ENCODE measurements at places on chromosomes 4 and X.

GRCh38 chrX:120380699-120381098 lies 18.8 kb downstream of the ATP1B4 start:
- no peak for DNase-seq

DNA sequence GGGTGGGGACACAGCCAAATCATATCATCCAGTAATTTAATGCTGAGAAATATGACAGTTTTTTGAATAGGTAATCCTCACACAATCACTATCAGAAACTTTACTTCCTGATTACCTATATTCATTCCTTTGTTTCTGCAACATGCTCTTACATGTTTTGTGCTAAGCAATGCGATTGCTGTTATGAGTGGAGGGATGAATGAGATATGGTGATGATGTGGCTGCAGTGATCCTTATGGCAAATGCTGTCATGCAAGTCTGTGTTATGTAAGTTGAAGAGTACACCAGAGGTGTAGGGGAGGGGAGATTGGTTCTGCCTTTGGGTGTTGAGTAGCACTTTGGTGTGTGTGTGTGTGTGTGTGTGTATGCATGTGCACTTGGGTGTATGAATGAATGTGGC lies 14.6 kb downstream of the HERC3 start:
- DNase-seq = no peak

DNA sequence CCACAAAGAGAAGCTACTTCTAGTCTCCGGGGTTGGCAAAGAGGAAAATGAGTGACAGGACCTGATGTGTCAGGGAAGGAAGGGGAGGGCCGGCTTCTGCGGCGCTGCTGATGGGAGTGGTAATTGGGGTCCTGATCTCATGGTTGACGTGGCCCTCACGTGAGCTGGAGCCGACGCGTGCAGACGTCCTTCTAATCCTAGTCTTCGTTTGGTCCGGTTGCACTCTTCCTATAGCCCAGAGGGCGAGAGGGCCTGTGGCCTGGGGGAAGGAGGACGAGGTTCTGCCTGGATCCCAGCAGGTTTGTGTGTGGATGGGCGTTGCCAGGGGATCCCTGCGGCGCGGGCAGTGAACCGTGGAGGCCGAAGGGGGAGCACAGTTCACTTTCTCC lies at the start of gene ARMCX1:
TSS of gene ARMCX1 (plus strand) at position 186 of the 389 bp plus-strand sequence. CDS start 2,384 bp downstream, outside the sequence.
- peak; percentile 55 for DNase-seq

GRCh38 chr4:176005766-176006165 lies 59.9 kb upstream of the WDR17 start:
- DNase-seq = no peak

DNA sequence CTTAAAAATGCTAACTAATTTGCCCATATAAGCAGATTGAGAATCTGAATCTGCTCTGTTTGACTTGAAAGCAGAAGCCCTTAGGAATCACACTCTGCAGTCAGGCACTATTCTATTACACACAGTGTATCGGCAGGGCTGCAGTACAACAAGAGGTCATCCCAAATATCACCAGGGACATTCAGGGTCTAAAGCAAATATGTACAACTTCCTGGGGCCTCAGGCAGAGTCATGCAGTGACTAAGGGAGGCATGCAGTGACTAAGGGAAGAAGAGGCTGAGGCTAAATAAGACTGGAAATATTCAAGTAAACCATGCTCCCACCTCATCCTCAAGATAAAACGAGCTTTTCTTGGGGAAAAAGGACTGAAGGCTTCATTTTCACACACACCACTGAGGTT lies 20.9 kb downstream of the MAPK10 start:
- no peak for DNase-seq

- DNase-seq = no peak
These were observed 24.0 kb downstream of the CEP44 start for GRCh38 chr4:174307694-174308093.

DNA sequence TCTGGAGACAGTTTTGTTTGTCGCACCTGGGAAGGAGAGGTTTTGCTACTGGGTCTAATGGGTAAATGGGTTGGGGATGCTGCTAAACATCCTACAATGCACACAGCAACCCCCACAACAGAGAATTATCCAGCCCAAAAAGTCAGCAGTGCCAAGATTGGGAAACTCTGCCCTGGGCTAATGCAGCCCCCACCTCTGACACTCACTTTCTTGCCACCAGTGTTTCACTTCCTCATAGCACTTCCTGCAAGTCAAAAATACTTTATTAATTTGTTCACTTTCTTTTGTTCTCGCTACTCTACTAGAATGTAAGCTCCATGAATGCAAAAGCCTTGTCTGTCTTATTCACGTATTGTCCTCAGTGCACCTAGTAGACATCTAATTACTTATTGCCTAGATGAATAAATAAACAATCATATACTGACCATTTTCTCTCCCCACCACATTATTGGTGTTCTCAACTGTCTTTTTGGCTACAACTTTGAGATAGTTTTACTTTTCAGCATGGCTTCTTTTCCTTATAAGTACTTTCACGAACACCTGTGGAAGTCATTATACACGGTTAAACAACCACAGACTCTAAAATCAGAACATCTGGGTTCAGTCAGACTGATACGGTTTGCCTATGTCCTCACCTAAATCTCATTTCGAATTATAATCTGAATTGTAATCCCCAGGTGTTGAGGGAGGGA lies 82.0 kb upstream of the PITX2 start:
- no peak for DNase-seq

GRCh38 chr4:110132816-110133719 lies 65.3 kb downstream of the ELOVL6 start:
- DNase-seq = no peak

- DNase-seq = no peak
These were observed 22.3 kb upstream of the VSIG1 start for GRCh38 chrX:108022491-108023089.

GRCh38 chr4:135573251-135573650 lies 1371.7 kb upstream of the PABPC4L start:
- no peak for DNase-seq

GRCh38 chr4:101807351-101807750 lies 16.8 kb downstream of the BANK1 start:
- no peak for DNase-seq

GRCh38 chrX:72025236-72025770 lies 106.4 kb downstream of the RTL5 start:
- no peak for DNase-seq

DNA sequence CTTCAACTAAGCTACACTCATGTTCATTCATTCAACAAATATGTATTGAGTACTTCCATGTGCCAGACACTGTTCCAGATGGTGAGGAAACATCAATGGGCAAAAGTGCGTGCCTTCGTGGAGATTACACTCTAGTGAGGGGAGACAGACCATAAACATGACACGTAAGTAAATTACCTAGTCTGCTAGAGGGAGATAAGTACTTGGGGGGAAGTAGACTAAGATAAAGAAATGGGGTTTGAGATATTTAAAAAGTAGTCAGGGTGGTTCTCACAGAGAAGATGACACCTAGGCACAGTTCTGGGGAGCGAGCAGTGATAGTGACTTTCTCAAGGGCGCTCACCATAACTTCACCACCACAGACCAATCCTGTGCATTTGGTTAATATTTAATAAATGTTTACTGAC lies 11.7 kb downstream of the JCHAIN start:
- no peak for DNase-seq

DNA sequence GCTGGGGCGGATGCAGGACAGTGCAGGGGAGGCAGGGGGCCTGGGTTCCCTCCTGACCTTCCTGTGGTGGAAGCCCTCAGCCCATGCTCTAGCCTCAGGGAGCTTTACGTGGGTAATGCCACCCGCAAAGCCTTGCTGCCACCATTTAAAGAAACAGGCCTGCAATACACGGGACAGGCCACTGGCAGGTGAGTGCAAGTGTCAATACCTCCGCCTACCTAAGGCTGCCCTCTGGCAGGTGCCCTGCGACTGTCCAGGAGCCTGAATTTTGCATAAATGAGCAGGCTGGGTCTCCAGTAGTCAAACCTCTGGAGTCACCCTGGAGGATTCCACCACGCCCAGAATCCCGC lies 5.9 kb downstream of the CRMP1 start:
- DNase-seq = no peak

DNA sequence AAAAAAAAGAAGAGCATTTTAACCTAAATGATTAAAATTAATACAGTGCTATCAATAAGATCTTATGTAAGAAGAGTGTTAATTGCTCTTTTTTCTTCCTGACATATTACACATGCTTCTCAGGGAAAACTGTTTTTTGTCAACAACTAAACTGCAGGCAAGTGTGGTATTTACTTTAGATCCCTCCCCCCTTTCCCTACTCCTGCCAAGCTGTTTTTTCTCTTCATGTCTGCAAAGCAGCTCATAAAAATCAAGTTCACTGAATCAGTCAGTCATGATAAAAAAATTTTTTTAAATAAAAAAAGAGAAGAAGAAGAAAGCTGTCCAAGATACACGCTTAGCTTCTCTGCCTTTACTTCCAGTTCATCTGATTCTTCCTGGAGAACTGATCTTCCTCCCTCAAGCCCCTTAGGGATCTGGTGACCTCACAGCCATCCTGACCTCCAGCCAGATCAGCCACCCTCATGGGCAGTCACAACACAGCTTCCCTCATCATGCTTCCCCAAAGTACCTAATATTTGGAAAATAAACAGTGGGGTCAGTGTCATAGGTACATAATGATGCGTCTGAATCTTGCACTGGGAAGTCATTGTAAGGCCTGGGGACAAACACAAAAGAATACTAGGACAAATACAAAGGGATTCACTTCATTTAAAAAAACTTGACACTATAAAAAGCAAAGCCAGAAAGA lies 87.0 kb downstream of the ZNF827 start:
- DNase-seq = no peak

DNA sequence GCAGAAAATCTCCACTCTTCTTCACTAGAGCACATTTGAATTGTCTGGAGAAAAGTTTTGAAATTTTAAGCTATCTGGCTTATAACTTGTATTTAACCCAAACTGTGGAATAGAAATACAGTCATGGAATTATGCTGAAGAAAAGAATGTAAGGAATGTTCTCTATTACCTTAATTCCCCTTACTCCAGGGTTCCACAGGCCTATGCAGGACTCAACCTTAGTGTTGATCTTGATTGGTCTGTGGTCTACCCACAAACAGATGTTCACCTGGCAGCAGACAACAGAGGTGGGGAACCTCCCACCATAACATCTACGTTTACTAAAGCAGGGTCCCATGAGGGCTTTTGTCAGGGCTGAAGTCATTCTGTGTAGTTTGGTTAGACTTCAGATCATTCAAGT lies 189.3 kb upstream of the GPRIN3 start:
- DNase-seq = no peak

- DNase-seq = no peak
These were observed 62.7 kb downstream of the GAB1 start for GRCh38 chr4:143399113-143399949.

DNA sequence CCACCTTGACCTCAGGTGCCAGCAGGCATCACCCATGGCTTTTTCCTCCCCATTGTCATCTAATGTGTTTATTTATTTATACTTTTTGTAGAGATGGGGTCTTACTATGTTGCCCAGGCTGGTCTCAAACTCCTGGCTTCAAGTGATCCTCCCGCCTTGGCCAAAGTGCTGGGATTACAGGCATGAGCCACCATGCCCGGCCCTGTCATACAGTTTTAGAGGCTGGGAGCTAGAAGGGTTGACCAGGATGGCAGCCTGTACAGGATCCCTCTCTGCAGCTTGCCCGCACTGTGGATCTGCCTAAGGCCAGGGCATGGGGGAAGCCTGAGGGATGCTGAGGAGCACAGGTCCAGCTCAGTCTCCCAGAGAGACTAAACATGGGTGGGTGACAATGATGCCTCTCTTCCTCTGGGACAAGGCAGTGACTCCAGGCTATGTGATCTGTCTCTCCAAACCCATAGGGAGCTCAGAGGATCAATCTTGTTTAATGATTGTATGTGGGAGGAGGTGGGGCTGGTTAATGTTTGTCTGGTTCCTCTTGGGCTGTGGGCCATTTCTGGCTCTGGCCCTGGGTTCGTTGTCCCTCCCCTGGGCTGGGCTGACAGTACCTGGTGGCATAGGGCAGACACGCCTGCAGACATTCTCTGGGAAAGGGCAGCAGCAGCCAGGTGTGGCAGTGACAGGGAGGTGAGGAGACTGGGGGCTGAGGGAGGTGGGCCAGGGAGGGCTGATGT lies 8.3 kb upstream of the GJB1 start:
- no peak for DNase-seq

DNA sequence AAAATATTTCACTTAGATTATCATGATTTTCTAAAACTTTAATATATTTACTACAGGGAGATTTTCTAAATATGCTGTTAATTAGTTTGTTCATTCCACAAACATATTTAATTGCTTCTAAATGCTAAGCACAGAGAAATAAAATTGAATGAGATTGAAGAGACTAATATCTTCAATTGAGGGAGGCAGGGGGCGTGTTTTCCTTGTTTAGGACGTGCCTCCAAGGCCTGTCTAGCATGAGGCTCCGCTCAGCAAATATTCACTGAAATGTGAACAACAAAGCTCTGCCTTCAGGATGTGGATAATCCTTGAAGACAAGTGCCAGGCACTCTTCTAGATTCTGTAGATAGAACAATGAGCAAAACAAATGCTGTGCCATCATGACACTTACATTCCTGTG lies 98.1 kb downstream of the TSPAN5 start:
- DNase-seq = no peak

- DNase-seq = no peak
These were observed 165.3 kb upstream of the LEF1 start for GRCh38 chr4:108334031-108334430.

GRCh38 chr4:85955620-85956292 lies 404.1 kb downstream of the MAPK10 start:
- no peak for DNase-seq

DNA sequence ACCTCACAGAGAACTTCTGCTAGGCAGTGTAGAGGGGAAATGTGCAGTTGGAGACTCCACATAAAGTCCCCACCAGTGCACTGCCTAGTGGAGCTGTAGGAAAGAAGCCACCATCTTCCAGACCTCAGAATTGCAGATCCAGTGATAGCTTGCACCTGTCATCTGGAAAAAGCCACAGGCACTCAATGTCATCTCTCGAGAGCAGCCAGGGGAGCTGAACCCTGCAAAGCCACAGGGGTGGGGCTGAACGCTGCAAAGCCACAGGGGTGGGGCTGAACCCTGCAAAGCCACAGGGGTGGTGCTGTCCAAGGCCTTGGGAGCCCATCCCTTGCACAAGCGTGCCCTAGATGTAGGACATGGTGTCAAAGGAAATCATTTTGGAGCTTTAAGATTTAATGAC lies 1226.3 kb downstream of the PCDH7 start:
- no peak for DNase-seq

- no peak for DNase-seq
These were observed 65.3 kb downstream of the PDLIM5 start for GRCh38 chr4:94516999-94517398.

DNA sequence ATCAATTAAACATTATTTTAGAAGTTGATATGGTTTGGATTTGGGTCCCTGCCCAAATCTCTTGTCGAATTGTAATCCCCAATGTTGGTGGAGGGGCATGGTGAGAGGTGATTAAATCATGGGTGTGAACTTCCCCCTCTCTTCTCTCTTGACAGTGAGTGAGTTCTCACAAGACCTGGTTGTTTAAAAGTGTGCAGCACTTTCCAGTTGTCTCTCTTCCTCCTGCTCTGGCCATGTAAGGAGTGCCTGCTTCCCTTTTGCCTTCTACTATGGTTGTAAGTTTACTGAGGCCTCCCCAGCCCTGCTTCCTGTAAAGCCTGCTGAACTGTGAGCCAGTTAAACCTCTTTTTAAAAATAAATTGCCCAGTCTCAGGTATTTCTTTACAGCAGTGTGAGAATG lies 141.4 kb downstream of the GALNTL6 start:
- DNase-seq = no peak

- DNase-seq = no peak
These were observed 14.9 kb downstream of the USP26 start for GRCh38 chrX:133081990-133082389.

GRCh38 chr4:26083987-26084386 lies 170.0 kb downstream of the SMIM20 start:
- DNase-seq = no peak

GRCh38 chrX:6029014-6029413 lies 199.7 kb downstream of the NLGN4X start:
- no peak for DNase-seq

GRCh38 chr4:112748352-112748878 lies 111.5 kb downstream of the LARP7 start:
- no peak for DNase-seq
